ENCODE measurements at places on chromosomes 3 and 15. TPM values are rescaled to one million over a fixed set of nuclear protein-coding genes. Genes with fewer than 3 reads are reported as not detected.

GRCh38 chr3:9213019-9213634 lies 36.3 kb downstream of the SRGAP3 start:
- no peak for DNase-seq

Gene GPR87
- not detected for total RNA-seq

Gene MUSTN1
- total RNA-seq, result 105 TPM

GRCh38 chr3:179309225-179310078 lies 13.4 kb upstream of the ZNF639 start:
- DNase-seq, result no peak

- no peak for DNase-seq
Observed at GRCh38 chr3:171548917-171549316, 88.7 kb upstream of the TNIK start.

DNA sequence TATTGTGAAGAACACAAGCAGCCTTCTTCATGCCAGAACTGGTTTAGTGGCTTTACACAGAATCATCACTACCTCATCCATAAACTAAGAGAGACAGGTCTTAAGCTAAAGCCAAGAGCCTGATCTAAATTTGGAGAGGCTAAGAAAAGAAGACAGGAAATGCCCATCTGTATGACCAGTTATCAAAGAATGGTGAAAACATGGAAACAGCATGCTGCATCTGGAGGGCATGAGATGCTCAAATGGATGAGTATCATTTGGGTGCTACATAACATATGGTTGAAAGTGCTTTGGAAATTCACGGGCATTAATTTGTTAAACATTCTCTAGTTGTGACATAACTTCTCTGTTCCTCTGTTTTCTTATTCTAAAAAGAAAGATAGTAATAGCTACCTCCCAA lies 112.5 kb downstream of the CPNE4 start:
- no peak for DNase-seq

Gene CCR8
- not detected for total RNA-seq

DNA sequence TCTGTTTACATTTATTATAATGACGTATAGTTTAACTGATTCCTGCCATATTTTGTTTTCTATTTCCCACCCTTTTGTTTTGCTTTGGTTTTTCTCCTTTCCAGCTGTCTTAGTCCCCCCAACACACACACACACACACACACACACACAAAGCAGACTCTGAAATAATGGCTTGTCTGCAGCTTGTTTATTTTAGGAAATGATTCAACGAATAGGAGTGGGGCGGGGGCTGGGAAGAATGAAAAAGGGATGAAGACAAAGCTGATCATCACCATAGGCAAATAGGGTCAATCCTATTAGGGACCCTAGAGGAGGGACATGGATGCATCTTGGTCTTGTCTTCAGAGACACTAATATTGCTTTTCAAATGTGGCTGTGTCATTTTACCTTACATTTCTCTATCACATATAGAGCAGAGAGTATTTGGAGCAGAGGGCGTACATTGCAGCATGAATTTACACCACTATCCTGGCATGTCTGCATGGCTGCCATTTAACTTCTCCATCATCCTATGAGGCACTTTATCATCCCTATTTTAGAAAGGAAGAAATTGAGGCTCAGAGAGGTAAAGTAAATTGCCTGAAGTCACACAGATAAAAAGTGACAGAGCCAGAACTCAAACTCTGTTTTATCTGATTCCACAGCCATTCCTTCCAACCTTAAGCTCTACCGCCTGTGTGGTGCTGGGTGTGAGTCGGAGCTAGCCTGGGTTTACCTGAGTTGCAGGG lies 147.2 kb upstream of the TPM1 start:
- DNase-seq, result no peak

DNA sequence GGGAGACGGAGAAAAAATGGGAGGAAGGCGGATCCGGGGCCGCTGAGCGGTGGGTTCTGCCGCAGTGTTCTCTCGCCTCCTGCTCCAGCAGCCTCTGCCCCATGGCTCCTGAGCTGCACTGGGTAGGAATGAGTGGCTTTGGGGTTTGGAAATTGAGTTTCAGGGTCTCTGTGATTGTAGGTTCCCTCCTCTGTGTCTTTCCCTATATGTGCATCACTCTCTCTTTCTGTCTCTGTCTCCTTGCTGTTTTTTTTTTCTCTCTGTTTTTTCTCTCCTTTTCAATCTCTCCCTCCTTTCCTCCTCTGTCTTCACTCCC lies 1.9 kb downstream of the GRM7 start:
- DNase-seq, result no peak
